GM23248 (cell line): ENCODE measurements at places on chromosomes 2 and 18.

- no peak for DNase-seq
These were observed 28.0 kb downstream of the INO80C start for GRCh38 chr18:35469725-35470124.

- DNase-seq: peak; percentile 75
These were observed 39.2 kb downstream of the ABCG8 start for GRCh38 chr2:43877782-43878464.

GRCh38 chr2:74383254-74383653 lies 3.1 kb upstream of the DCTN1 start:
- DNase-seq: peak; percentile 73

DNA sequence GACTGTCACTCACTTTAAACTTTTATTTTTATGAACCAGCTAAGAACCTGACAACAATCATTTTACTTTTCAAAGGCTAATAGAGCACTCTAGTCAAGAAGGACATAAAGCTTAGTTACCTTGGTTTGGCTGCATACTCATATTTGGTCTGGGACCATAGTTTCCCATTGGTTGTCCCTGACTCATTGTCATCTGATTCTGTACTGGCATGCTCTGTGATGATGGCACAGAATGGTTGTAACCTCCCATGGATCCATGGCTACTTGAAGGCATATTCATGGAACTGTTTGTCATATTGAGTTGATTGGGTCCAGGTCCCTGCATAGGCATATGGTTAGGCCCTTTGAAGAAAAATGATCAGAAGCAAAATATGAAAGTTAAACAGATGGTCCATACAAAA lies 37.9 kb downstream of the SS18 start:
- DNase-seq: peak; percentile 38

- no peak for DNase-seq
These were observed 891.6 kb upstream of the CRIM1 start for GRCh38 chr2:35463805-35464596.
